ENCODE measurements at places on chromosomes 16 and 17.

GRCh38 chr16:29897333-29897732 is 2.0 kb downstream of the SEZ6L2 start:
- DNase-seq: no peak

DNA sequence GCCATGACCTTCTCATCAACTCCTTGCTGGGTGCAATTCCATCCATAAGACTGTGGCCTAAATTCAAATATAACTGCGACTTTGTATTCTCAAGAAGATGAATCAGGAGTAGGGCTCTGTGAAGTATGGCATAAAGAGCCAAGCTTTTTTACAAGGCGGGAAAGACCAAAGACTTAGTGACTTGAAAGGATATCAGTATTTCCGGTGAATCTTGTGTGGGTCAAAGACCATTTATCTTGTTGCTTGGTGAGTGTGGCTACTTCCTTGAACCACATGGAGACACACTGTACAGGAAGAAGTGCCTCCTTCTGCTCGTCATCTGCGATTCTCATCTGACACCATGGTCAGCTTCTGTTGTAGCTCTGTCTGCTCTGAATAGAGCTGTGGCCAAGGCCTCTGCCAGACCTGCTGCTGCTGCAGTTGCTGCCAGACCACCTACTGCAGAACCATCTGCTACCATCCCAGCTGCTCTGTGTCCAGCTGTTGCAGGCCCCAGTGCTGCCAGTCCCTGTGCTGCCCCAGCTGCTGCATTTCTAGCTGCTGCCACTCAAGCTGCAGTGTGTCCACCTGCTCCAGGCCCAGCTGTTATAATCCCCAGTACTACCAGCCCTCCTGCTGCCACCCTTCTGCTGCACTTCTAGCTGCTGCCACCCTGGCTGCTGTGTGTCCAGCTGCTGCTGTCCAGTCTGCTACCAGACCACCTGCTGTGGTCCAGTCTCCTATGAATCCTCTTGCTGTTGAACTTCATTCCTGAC is 6.1 kb upstream of the KRTAP2-4 start:
- DNase-seq: no peak

GRCh38 chr17:31112001-31112661 is 17.4 kb downstream of the NF1 start:
- no peak for DNase-seq

DNA sequence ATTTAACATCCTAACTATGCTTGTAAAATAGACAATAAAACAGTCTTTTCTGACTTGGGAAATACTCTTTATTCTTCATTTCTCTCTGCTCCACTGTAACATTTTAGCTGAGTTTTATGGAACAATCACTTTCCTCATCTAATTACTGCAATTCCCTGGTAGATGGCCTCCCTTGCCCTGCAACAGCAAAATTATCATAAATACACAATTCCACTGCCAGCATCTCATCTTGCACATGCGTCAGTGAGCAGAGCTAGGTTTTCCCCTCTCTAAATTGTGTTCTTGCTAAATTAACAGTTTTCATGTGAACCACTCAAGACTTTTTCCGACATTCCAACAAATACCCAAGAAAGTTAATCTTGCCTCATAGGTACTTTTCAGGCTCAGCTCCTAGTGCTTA is 920.9 kb upstream of the GOT2 start:
- no peak for DNase-seq

DNA sequence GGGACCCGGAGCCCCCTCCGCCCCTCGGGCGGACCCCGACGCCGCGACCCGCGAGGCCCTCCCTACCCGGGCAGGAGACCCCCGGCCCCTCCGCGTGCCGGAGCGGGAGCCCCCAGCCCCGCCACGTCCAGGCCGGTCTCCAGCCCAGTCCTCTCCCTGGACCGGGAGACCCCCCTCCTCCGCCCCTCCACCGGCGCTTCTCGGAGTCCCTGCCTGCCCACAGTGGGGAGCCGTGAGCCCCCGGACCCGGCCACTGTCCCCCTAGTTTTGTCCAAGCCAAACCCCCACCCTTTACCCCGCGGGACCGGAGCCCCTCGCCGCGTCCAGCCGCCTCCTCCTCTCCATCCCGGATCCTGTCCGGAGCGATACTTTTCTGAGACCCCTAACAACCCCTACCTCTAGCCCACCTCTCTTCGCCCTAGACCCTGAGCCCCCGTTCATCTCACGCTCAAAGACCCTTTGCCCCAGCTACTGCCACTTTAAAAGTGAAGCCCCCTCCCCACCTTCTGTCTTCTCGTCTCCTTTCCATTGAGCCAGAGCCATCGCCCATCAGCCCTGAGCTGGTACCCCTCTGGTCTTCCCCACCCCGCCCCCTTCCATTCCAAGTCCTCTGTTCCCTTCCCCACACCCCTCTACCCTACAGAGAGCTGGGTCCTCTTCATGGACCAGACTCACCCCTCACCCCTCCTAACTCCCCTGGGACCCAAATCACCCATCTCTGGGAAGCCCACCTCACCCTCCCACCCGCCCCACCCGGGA is 1.0 kb downstream of the NECAB2 start:
- DNase-seq: no peak

DNA sequence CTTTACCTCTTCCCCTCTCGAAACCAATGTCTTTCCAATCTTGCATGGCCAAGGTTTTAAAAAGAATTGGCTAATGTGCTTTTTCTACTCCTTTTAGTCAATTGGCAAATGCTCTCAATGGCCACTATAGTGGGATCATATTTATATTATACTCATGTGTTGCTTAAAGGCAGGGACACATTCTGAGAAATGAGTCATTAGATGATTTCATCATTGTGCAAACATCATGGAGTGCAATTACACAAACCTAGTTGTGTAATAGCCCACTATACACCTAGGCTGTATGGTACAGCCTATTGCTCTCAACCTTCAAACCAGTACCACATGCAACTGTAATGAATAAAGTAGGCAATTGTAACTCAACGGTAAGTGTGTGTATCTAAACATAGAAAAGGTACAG is 180.9 kb downstream of the HS3ST3A1 start:
- no peak for DNase-seq

GRCh38 chr17:72258711-72259110 is 137.9 kb downstream of the SOX9 start:
- no peak for DNase-seq

- DNase-seq: no peak
These were observed 223.0 kb downstream of the BCAS3 start for GRCh38 chr17:60900688-60901087.

- peak; percentile 22 for DNase-seq
These were observed 40.8 kb downstream of the MRM1 start for GRCh38 chr17:36641877-36642845.

DNA sequence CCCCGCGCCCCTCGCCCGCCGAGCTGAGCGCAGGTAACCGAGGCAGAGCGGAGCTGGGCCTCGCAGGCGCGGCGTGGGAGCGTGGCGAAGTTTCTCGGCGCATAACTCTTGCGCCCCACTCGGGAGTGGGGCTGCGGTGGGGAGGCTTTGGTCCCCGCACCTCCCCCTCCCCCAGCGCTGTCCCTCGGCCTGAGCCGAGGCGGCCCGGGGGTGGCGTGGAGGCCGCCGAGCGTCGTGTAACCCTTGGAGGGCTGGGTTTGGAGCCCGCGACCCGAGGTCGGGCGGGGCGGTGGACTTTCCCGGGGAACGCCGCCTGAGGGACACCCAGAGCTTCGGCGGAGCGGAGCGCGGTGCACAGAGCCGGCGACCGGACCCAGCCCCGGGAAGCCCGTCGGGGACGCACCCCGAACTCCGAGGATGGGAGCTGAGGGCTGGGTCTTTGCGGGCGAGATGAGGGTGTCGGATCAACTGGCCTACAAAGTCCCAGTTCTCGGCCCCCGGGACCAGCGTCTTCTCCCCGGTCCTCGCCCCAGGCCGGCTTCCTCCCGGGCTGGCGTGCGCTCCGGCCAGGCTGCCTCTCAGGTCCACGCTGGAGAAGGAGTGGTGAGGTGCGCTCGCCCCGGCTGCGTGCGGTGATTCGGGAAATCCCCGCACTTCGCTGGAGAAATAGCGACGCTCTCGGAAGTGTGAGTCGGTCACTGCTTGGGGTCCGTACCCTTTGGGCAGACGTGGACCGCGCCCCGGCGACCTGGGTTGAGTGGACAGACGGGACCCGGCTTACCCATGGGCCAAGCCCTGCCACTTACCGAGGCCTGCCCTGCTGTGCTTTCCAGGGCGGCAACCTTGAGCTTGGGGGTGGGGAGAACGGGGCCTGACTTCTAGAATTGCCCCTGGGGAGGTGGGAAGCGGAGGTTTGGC is 168.4 kb downstream of the RAB11FIP4 start:
- DNase-seq: no peak
